Activated T-cell treated with anti-CD3 and anti-CD28 coated beads, Interleukin-2, amount 50 U/mL, for 24 hours (primary cell): ENCODE measurements at places on chromosomes 5 and 9.

- DNase-seq: no peak
Measured at GRCh38 chr5:153974813-153975163, 63.9 kb downstream of the FAM114A2 start.

GRCh38 chr5:90055831-90056328 is 353.7 kb downstream of the CETN3 start:
- DNase-seq: no peak

- DNase-seq: no peak
Measured at GRCh38 chr5:121748686-121749085, 103.0 kb upstream of the FTMT start.

- no peak for DNase-seq
Measured at GRCh38 chr9:121819428-121820231, 168.2 kb downstream of the DAB2IP start.

DNA sequence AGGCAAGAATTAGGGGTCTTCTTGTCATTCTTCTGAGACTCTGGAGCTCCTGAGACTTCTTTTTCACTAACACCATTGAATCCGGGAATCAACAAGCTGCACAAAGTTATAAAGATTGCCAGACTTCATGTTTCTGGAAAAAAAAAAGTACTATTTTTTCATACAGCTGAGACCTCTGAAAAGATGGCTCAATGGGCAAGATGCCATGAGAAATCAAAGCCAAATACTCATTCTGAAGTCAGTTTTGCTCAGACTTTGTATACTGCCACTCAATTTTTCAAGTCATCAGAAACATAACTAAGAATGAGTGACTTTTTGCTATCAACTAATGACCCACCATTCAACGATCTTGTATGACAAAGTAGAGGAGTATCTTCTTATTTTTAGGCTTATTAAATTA is 512.0 kb downstream of the RAB3C start:
- DNase-seq: no peak
